ENCODE measurements at places on chromosomes 7 and 10.

- DNase-seq: no peak
Measured at GRCh38 chr10:128167926-128168520, 41.8 kb upstream of the MKI67 start.

DNA sequence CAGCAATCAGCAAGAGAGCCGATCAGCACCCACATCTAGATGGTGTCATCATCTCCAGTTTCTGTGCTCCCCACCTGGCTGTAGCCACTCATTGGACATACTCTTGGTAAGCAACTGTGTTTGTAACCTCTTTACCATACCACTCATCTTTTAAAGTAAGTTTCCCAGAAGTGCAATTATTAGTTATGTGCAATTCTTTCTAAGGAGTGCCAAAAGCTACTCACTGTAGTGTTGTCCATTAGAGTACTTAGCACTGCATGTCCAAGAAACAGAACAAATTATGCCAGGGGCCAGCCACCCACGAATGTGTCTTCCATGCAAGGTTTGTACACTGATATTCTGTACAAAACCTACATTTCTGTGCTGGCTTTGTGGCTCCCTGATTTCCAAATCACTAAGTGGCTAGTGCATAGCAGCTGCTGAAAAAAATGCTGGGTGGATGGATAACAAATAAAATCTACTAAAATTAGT is 131.9 kb downstream of the SRPK2 start:
- DNase-seq: no peak

GRCh38 chr7:48528646-48529045 is 357.4 kb downstream of the ABCA13 start:
- DNase-seq: no peak

GRCh38 chr10:78524342-78524741 is 490.7 kb downstream of the RPS24 start:
- DNase-seq: no peak

GRCh38 chr7:114151777-114152176 is 233.0 kb upstream of the PPP1R3A start:
- no peak for DNase-seq

- DNase-seq: no peak
Measured at GRCh38 chr7:151142686-151143040, 24.8 kb downstream of the GBX1 start.

DNA sequence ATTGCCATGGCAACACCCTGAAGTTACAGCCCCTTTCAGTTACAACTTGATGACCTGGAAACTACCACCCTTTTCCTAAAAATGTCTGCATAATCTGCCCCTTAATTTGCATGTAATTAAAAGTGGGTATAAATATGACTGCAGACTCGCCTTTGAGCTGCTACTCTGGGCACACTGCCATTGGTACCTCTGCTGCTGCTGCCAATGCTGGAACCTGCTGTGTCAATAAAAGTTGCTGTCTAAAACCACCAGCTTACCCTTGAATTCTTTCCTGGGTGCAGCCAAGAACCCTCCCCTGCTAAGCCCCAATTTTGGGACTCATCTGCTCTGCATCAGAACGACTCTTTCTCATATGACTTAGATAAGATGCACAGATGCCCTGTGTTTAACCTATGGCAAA is 10.2 kb upstream of the FRA10AC1 start:
- no peak for DNase-seq

DNA sequence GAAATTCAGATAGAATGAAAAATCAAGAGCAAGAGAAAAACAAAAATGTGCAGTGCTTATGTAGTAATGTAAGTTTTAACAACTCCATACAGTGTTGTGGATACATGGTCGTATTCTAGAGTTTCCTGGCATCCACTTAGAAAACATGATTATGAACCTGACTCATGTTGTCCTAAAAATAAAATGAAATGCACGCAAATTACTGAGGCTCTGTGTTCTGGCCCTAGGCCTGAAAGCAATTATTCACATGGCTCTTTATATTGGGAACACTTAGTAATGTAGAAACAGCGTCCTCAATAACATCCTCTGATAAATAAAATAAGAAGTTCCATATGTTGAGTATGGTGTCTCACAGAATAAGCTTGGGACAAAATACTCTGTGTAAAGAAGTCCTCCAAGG is 200.2 kb upstream of the SEMA3E start:
- DNase-seq: no peak

DNA sequence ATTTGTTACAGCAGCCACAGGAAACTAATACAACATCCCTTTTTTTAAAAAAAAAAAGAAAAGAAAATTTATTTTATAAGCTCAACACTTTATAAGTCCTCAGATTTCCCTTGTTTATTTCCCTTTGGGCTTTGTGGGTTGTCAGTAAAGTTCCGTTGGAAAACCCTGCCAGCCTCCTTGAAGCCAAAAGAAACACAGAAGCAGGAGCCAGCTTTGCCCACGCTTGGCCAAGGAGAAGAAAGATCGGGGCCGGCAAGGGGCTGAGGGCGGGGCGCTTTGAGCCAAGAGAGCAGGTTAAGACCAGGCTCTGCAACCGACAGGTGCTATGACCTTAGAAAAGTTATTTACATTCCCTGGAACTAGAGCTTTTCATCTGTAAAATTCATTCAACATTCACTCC is 72.7 kb downstream of the RGS10 start:
- no peak for DNase-seq

DNA sequence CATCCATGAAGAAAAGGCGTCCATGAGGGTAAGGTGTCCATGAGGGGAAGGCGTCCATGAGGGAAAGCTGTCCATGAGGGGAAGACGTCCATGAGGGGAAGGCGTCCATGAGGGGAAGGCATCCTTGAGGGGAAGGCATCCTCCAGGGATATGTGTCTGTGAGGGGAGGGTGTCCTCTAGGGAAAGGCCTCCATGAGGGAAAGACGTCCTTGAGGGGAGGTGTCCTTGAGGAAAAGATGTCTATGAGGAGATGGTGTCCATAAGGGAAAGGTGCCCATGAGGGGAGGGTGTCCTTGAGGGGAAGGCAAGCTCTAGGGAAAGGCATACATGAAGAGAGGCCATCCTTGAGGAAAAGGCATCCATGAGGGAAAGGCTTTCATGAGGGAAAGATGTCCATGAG is 92.6 kb downstream of the INPP5A start:
- DNase-seq: no peak

DNA sequence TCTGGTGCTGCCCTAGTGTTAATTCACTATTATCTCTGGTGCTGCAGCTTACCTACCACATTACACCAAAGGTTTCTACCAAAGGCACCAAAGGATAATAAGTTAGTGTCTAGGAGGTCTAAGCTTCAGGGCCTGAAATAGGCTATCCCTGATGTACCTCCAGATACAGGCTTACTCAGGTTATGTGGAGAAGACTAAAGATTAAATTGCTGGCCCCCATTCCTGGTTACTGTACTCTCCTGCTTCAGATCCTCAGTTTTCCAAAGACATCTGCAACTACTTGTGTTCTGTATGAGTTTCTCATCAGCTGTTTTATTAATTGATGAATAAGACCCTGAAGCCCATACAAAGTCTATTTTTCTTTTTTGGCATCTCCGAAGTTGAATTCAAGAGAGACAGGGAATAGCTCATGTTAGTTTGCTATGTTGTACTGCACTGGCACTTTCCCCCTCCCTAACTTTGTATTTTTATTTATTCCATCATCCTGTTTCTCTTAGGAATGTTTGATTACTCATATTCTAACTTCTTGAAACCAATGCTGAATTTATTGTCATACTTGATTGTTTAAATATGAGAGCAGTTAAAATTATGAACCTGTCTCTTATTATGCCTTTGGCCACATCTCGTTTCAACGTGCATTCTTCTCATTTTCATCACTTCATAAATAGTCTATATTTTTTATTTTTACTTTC is 85.9 kb downstream of the PON1 start:
- no peak for DNase-seq

DNA sequence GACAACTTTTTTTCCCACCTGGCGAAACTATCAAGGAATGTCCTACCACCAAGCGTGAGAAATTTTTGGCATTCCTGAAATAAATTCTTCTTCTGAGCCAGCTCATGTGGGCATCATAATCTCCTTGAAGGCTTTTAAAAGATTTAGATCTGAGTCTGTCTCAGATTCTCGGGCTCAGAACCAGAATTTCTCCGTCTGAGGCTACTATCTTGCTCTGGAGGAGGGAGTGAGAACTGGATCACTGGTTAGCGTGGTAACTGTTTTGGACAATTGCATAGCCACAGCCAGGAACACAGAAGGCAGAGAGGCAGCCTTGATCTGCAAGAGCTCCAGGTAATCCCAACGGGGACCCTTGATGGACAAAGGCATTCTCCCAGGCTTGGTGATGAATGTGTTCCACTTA is 1.0 kb upstream of the PLAC9 start:
- DNase-seq: no peak

DNA sequence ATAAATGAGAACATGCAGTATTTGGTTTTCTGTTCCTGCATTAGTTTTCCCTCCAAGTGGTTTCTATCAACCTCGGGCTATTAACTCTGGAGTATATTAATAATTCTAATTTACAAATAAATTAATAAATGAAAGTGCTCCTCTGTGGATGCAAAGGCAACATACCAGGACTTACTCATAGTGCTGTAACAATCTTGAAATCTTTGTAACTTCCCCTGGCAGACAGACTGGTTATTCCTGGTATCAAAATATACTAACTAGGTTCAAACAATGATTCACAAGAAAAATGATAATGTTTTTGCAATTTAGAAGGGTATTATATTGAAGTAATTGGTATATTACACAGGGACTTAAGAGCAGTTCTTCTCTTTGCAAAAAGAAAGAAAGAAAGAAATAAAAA is 177.2 kb downstream of the FANK1 start:
- no peak for DNase-seq

DNA sequence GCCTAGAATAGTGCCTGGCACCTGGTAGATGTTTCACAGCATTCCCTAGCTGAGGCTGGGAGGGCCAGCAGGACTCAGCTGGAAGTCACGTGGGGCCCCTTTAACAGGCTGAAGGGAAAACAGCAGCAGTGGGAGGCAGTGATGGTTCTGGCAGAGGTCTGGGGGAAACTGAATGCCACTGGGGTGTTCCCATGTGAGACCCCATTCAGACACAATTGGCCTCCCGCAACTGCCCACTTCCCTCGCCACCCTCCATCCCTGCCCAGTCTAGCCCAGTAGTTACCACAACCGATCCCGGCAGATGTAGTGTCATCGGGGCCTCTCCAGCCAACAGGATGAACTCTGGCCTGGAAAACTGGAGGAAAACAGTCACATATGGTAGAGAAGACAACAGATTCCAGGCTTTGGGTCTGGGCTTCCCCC is 38.3 kb downstream of the FRMPD2 start:
- DNase-seq: no peak

GRCh38 chr10:88095778-88096431 is 232.5 kb downstream of the PTEN start:
- DNase-seq: no peak

- no peak for DNase-seq
Measured at GRCh38 chr10:103566536-103566935, 73.0 kb downstream of the NEURL1 start.

DNA sequence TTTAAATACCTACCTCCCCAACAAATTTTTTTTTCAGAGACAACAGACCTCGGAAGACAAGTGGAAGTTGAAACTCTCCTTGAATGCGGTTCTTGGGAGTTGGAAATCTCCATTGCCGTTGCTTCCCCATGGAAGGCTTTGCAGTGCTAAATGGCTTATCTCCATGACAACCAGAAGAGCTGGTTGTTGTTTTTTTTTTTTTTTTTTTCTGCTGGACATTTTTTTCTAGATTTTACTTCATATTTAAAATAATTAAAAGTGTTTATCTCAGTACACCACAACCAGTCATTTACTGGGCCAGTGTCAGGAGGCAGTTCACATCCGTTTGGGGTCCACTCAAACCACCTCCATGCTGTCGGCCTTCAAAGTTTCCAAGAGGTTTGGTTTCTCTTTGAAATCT is 348.5 kb upstream of the PRKCQ start:
- DNase-seq: peak; percentile 20

- DNase-seq: peak; percentile 54
Measured at GRCh38 chr7:43294080-43294630, 181.7 kb downstream of the HECW1 start.

- no peak for DNase-seq
Measured at GRCh38 chr7:149478754-149479153, 17.9 kb upstream of the ZNF777 start.

DNA sequence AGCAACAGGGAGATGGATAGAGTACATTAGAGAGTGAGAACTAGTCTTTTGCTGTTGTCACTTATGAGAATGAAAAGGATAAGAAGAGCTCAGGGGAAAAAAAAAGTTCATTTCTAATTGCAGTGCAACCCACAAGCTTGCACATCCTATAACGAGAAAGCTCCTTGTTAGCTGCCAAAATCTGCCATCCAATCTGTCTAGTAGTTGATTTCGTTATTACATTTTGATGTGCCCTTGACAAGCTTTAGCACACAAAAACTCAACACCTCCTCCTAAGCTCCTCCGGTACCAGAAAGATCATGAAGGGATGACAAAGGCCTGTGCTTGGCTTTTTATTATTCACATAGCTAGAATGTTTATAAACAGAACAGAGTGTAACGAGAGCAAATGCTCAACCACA is 519.4 kb downstream of the SUGCT start:
- DNase-seq: no peak

DNA sequence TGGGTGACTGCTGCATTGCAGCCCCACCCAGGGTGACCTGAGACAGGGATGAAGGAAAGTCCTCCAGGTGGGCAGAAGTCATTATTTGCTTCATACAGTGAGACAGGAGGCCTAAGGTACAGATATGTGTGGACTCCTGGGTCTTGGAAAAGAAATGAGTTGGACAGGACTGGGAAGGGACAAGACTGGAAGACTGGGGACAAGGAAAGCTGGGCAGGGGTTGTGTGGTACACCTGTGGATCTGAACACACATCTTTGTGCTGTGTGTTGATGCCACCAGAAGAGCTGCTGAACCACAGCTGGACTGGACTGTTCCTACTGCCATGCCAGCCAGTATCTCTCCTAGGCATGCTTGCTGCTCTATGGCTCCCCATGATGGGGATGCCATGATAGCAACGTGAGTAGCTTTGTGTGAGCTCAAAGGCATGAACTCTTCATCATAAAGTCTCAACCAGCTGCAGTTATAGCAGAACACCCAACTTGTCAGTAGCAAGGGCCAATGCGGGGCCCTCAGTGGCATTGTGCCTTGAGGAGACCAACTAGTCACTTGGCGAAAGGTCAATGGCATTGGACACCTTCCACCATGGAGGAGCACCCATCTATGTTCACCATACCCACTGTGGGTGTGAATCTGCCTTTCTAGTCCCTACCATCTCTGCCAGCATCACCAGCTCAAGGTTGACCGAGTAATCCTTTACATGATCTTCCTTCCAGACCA is 76.0 kb upstream of the GRB10 start:
- DNase-seq: no peak

GRCh38 chr7:37765872-37766525 is 82.4 kb upstream of the NME8 start:
- no peak for DNase-seq

GRCh38 chr7:51349820-51350545 is 33.4 kb upstream of the COBL start:
- no peak for DNase-seq

GRCh38 chr10:126521399-126521798 is 133.1 kb upstream of the ADAM12 start:
- no peak for DNase-seq

- DNase-seq: no peak
Measured at GRCh38 chr10:47454780-47455058, 29.2 kb downstream of the ANXA8 start.
